ENCODE measurements at places on chromosomes 6 and 20. TPM values are rescaled to one million over a fixed set of nuclear protein-coding genes. Genes with fewer than 3 reads are reported as not detected.

GRCh38 chr6:26195924-26196845 lies 109.0 kb downstream of the HFE start:
- H3K4me1 ChIP-seq = peaks cover 10% of the 10 kb centered on the region
- peak overlapping the region; percentile 56 for H3K4me3 ChIP-seq
- H3K36me3 ChIP-seq = peaks cover 12% of the 10 kb centered on the region
- DNase-seq = peak; percentile 54
- H3K27ac ChIP-seq = peak overlapping the region; percentile 71

DNA sequence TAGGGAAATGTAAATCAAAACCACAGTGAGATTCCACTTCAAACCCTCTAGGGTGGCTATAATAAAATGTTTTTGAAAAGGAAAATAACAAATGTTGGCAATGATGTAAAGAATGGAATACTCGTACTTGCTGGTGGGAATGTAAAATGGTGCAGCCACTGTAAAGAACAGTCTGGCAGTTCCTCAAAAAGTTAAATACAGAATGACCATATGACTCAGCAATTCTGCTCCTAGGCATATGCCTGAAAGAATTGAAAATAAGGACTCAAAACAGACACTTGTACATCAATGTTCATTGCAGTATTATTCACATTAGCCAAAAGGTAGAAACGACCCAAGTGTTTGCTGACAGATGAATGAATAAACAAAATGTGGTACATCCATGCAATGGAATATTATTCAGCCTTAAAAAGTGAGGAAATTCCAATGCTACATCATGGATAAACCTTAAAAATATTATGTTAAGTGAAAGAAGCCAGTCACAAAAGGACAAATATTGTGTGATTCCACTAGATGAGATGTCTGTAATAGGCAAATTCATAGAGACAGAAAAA lies 10.2 kb upstream of the RNF114 start:
- H3K36me3 ChIP-seq = no peaks in the 10 kb centered on the region
- peaks cover 17% of the 10 kb centered on the region for H3K4me1 ChIP-seq
- H3K27ac ChIP-seq = no peak overlapping the region

- no peaks in the 10 kb centered on the region for H3K36me3 ChIP-seq
- H3K27ac ChIP-seq = peak overlapping the region; percentile 94
- peak; percentile 87 for DNase-seq
- H3K4me3 ChIP-seq = no peak overlapping the region
- peaks cover 22% of the 10 kb centered on the region for H3K4me1 ChIP-seq
Measured at GRCh38 chr20:47392015-47392720, 35.7 kb upstream of the ZMYND8 start.

The SYCP2L gene
- not detected for total RNA-seq

The MAPK13 gene
- not detected for total RNA-seq

DNA sequence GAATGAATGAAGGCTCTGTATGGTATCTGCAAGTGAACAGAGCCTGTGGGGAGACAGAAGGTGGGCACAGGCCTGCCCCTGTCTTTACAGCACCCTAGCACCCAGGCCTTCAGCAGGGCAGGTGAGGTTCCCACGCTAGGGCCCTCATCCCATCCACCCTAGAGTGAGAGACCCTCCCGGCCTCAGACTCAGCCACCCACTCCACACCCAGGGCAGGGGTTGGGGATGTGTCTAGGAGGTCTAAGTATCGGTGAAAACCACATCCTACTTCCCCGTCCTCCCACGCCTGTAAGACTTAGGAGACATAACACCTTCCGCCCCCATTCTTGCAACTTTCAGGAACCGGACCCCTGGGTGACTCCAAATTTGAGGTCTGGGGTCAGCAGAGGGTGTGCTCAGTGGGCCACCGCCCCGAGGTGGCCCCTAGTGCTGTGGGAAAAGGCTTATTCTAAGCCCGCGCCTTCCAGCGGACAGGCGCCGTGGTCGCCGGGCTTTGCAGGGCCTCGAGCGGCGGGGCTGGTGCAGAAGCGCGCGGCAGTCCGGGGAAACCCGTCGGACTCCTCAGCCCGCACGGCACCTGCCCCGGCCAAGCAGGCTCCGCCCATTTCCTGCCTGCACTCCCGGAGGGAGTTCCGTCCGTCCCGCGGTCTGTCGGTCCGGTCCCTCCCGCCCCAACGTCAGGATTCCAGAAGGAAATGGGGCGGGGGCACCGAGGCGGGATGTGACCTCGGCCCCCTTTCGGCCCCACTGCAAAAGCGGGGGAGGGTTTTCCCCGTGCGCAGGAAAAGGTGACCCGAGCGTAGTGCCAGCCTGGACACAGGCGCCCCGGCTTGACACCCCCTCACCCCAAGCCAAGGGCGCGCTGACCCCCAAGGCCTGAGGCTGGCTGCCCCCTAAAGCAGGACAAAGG lies 868 bp downstream of the SAMD10 start:
- DNase-seq = peak; percentile 63
- H3K4me1 ChIP-seq = peaks cover 52% of the 10 kb centered on the region
- H3K4me3 ChIP-seq = peak overlapping the region; percentile 19

GRCh38 chr20:58645412-58645968 lies 5.6 kb upstream of the STX16 start:
- no peaks in the 10 kb centered on the region for H3K36me3 ChIP-seq
- DNase-seq = no peak
- H3K4me3 ChIP-seq = no peak overlapping the region

GRCh38 chr20:16821211-16822089 lies 73.3 kb downstream of the OTOR start:
- H3K4me3 ChIP-seq = no peak overlapping the region
- no peaks in the 10 kb centered on the region for H3K27me3 ChIP-seq
- no peak overlapping the region for H3K27ac ChIP-seq
- no peak for DNase-seq
- H3K4me1 ChIP-seq = no peaks in the 10 kb centered on the region

The PNLDC1 gene
- not detected for total RNA-seq

GRCh38 chr6:33014841-33015634 lies 5.6 kb upstream of the HLA-DOA start:
- H3K4me3 ChIP-seq = no peak overlapping the region
- peak; percentile 58 for DNase-seq
- no peaks in the 10 kb centered on the region for H3K36me3 ChIP-seq
- peaks cover 31% of the 10 kb centered on the region for H3K27me3 ChIP-seq

GRCh38 chr6:126339796-126340609 lies at the start of gene CENPW:
CENPW (plus strand) TSS chr6:126340115; CDS start chr6:126340274, 159 bp downstream.
- H3K27me3 ChIP-seq = 0 out of 2 replicates have a peak, but pooled peaks cover 3% of the 10 kb centered on the region
- H3K4me3 ChIP-seq = peak within 1 kb of the TSS; percentile 55
- peak; percentile 89 for DNase-seq
- H3K27ac ChIP-seq = peak within 1 kb of the TSS; percentile 46

DNA sequence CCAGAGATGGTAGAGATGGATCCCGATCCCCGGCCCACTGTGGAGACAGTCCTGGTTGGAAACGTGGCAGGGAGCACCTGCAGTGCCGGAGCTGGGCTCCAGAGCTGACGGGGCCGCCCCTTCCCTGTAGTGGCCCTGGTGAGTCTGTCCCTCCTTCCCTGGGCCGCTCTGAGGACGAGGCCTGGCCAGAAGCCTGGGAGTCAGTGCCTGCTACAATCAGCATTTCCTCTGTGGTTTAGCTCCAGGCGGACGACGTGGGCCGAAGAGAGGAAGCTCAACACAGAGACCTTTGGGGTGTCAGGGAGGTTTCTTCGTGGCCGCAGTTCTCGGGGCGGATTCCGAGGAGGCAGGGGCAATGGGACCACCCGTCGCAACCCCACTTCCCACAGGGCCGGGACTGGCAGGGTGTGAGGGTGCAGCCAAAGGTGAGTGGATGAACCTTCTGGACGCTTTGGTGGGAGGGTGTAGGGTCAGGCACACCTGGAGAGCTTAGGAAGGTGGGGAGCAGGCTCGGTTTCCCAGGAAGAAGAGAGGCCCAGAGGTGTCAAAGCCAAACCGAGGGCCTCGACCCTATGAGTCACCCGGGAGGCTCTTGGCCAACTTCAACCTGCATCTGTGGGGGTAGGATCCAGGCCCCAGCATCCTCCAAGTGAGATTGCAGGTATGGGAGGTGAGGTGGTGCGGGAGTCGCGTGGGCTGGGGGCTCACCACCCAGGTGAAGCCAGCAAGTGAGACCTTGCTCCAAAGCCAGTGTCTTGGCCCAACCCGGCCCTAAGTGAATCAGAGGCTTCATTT lies 9.9 kb downstream of the PSMA7 start:
- H3K4me1 ChIP-seq = no peaks in the 10 kb centered on the region
- no peak for DNase-seq
- no peak overlapping the region for H3K4me3 ChIP-seq
- peaks cover 96% of the 10 kb centered on the region for H3K36me3 ChIP-seq
- H3K27me3 ChIP-seq = no peaks in the 10 kb centered on the region
- H3K27ac ChIP-seq = no peak overlapping the region

DNA sequence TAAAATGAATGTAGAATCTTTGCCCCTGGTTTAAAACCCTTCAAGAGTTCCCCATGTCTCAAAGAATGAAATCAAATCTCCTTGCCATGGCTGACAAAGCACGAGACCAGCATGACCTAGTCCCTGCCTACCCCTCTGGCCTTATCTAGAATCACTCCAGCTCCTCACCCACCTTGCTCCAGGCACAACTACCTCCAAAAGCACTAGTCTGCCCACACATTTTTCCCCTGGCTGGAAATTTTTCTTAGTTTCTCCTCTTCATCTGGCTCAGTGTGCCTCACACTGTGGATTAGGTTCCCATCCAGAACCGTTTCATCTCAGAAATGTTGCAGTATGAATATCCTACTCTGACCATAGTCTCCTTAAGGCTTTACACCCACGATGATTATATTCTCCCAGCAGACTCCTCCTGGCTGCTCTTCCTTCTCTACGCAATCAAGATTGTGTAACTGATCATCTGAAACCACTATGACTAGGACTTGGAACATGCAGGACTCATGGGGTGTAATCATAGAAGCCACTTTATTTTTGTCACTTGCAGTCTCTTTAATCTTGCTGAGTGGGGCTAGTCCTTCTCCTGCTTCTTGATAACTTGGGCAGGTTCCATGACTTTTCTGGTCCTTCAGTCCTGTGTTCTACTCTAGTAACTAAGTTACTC lies 7.8 kb upstream of the MRS2 start:
- no peak overlapping the region for H3K4me3 ChIP-seq
- no peak overlapping the region for H3K27ac ChIP-seq
- no peaks in the 10 kb centered on the region for H3K36me3 ChIP-seq
- no peaks in the 10 kb centered on the region for H3K4me1 ChIP-seq

DNA sequence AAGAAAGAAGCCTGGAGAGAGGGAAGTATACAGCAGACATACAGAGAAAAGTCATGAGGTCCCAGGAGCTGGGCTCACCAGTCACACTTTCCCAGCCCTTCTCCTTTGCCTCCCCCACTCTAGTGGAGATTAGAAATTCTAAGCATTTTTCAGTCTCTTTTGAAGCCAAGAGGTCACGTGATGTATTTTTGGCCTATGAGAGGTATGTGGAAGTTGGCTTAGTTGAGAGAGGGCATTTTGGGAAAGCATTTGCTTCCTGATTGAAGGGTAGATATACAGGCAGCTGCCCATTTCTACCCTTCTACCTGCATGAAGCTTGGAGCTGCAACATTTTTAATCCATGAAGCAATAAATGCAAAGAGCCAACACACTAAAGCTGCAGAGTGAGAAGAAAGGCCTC lies 106.0 kb upstream of the TNFAIP3 start:
- no peak overlapping the region for H3K27ac ChIP-seq
- no peaks in the 10 kb centered on the region for H3K36me3 ChIP-seq
- H3K4me3 ChIP-seq = no peak overlapping the region
- H3K27me3 ChIP-seq = no peaks in the 10 kb centered on the region

GRCh38 chr20:56595746-56596475 lies 33.2 kb upstream of the TFAP2C start:
- no peaks in the 10 kb centered on the region for H3K4me1 ChIP-seq
- DNase-seq = no peak
- H3K27me3 ChIP-seq = peaks cover 6% of the 10 kb centered on the region
- H3K36me3 ChIP-seq = no peaks in the 10 kb centered on the region
- no peak overlapping the region for H3K4me3 ChIP-seq

GRCh38 chr6:146700078-146700686 lies 101.4 kb downstream of the ADGB start:
- DNase-seq = peak; percentile 69
- H3K27me3 ChIP-seq = no peaks in the 10 kb centered on the region
- no peak overlapping the region for H3K27ac ChIP-seq

The KIF6 gene
- not detected for total RNA-seq

DNA sequence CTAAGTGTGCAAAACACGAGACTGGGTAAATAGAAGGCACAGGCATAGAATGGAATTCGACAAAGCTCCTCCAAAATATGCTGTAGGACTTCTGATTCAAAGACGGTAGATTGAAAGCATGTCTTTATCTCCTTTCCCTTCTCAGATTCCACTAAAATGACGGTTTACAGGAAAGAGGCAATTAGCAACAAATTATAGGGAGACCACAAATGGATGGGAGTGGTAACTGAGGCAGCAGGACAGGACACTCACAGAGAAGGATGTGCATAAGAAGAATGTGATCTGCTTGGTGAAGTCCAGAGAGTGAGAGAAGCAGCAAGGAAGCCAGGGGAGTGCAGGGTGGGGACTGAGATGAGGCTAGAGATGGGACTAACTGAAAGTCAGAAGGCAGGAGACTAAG lies 113.4 kb upstream of the MRPS10 start:
- no peak for DNase-seq
- no peaks in the 10 kb centered on the region for H3K36me3 ChIP-seq
- H3K27me3 ChIP-seq = no peaks in the 10 kb centered on the region
- H3K27ac ChIP-seq = no peak overlapping the region

The SIRPD gene
- not detected for total RNA-seq

The DNAAF9 gene
- total RNA-seq = 12.3 TPM

- peaks cover 44% of the 10 kb centered on the region for H3K4me1 ChIP-seq
- peak overlapping the region; percentile 45 for H3K27ac ChIP-seq
- peak overlapping the region; percentile 98 for H3K4me3 ChIP-seq
- DNase-seq = peak; percentile 25
- peaks cover 47% of the 10 kb centered on the region for H3K36me3 ChIP-seq
Measured at GRCh38 chr20:36862857-36863668, 12.9 kb upstream of the TLDC2 start.

- H3K4me1 ChIP-seq = no peaks in the 10 kb centered on the region
- no peak for DNase-seq
- no peaks in the 10 kb centered on the region for H3K36me3 ChIP-seq
- peaks cover 10% of the 10 kb centered on the region for H3K27me3 ChIP-seq
Measured at GRCh38 chr6:137486416-137486815, 7.8 kb downstream of the OLIG3 start.

DNA sequence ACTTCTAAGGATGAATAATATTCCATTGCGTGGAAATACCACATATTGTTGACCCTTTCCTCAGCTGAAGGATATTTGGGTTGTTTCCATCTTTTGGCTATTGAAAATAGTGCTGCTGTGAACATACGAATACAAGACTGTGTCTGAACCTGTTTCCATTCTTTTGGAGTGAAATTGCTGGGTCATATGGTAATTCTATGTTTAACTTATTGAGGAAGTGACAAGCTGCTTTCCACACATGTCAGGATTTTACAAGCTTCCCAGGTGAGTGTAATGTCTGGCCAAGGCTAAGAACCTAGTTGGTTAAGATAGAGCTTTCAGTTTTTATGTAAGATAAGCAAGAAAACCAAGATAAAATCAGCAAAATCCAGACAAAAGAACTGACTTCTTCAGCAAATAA lies 48.8 kb downstream of the PPP1R3G start:
- DNase-seq = no peak
- no peak overlapping the region for H3K27ac ChIP-seq
- H3K27me3 ChIP-seq = no peaks in the 10 kb centered on the region
- no peak overlapping the region for H3K4me3 ChIP-seq
- no peaks in the 10 kb centered on the region for H3K4me1 ChIP-seq
- H3K36me3 ChIP-seq = no peaks in the 10 kb centered on the region

The FAM209B gene
- not detected for total RNA-seq

The TGM3 gene
- 5.3 TPM for total RNA-seq

GRCh38 chr20:16566080-16566479 lies 7.2 kb downstream of the KIF16B start:
- H3K4me1 ChIP-seq = no peaks in the 10 kb centered on the region
- no peak overlapping the region for H3K4me3 ChIP-seq
- no peaks in the 10 kb centered on the region for H3K36me3 ChIP-seq

GRCh38 chr6:105204331-105204730 lies 24.5 kb upstream of the POPDC3 start:
- H3K36me3 ChIP-seq = no peaks in the 10 kb centered on the region
- H3K4me3 ChIP-seq = no peak overlapping the region
- DNase-seq = no peak
- no peaks in the 10 kb centered on the region for H3K27me3 ChIP-seq
- H3K27ac ChIP-seq = no peak overlapping the region
- peaks cover 4% of the 10 kb centered on the region for H3K4me1 ChIP-seq

Data from SJSA1 (cell line).